ENCODE measurements at places on chromosomes 16 and 17. TPM values are rescaled to one million over a fixed set of nuclear protein-coding genes. Genes with fewer than 3 reads are reported as not detected.

GRCh38 chr17:372157-373152 is 19.8 kb upstream of the RPH3AL start:
- DNase-seq, result no peak

CD300LF gene
- 0.33 TPM for polyA plus RNA-seq

DNA sequence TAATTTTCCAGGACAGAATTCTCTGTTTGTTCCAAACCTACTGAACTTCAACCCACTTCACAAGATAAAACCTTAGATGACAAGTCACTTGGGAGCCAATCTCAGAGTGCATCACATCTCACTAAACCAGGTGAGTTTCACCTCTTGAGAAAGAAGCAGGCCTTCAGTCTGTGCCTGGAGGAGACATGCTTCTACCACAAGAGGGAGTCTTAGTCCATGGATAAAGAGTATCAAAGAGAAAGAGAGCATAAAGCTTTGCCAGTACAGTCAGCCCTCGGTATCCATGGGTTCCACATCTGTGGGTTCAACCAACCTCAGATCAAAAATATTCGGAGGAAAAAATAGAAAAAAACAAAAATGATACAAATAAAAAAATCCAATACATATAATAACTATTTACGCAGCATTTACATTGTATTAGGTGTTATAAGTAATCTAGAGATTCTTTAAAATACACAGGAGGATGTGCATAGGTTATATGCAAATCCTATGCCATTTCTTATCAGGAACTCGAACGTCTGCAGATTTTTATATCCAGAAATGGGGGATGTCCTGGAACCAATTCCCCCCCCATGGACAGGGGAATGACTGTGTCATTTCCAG is 37.7 kb downstream of the DUSP14 start:
- DNase-seq, result no peak

- no peak for DNase-seq
Measured at GRCh38 chr17:34182036-34182803, 72.9 kb upstream of the CCL2 start.

- DNase-seq, result no peak
Measured at GRCh38 chr17:40021451-40021971, 6.3 kb downstream of the CSF3 start.

DNA sequence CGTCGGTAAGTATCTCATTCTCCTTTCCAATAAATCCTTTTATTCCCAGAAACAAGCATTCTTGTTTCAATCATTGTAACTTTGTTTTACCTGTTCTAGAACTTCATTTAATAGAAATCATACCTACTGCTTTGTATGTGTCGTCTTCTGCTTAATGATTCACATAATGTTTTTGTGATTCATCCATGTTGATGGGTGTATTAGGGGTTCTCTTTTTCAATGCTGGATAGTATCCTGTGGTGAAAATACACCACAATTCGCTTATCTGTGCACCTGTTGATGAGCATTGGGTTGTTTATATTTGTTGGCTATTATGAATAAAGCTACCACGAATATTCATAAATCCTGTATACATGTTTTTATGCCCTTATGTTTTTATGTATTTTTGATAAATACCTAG is 703.2 kb downstream of the MAF start:
- DNase-seq, result no peak

DNA sequence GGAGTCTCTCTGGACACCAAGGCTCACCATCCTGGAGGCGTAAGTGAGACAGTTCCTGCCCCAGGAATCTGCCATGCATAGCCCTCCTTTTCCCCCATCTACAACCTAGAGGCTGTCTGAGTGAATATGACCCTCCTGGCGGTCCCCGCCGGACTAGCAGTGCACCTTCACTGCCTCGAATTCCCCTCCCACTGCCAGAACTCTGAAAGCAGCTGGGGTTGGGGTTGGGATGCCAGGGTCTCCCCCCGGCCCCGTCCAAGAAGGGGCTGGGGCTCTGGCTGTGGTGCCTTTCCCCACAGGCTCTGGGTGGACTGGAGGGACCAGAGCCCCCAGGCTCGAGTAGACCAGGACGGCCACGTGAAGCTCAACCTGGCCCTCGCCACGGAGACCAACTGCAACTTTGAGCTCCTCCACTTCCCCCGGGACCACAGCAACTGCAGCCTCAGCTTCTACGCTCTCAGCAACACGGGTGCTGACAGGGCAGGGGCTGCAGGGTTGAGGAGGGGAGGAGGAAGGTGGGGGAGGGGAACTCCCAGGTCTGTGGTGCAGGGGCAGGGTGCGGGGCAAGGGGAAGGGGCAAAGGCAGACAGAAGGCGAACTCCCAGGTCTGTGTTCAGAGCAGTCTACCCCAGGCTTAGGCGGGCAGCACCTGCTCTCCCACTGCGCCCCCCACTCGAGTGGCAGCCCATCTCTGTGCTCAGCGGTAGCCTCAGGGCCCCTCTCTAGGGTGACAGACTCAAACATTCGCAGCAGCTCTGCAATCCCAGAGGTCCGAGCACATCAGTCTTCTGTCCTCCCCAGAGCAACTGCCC is 1.2 kb downstream of the ZACN start:
- DNase-seq, result no peak

C17orf50 gene
- 0.20 TPM for polyA plus RNA-seq

- DNase-seq, result peak; percentile 55
Measured at GRCh38 chr17:14302091-14302430, 1.2 kb downstream of the HS3ST3B1 start.

- peak; percentile 29 for DNase-seq
Measured at GRCh38 chr16:81694494-81695280, 84.4 kb upstream of the PLCG2 start.

DNA sequence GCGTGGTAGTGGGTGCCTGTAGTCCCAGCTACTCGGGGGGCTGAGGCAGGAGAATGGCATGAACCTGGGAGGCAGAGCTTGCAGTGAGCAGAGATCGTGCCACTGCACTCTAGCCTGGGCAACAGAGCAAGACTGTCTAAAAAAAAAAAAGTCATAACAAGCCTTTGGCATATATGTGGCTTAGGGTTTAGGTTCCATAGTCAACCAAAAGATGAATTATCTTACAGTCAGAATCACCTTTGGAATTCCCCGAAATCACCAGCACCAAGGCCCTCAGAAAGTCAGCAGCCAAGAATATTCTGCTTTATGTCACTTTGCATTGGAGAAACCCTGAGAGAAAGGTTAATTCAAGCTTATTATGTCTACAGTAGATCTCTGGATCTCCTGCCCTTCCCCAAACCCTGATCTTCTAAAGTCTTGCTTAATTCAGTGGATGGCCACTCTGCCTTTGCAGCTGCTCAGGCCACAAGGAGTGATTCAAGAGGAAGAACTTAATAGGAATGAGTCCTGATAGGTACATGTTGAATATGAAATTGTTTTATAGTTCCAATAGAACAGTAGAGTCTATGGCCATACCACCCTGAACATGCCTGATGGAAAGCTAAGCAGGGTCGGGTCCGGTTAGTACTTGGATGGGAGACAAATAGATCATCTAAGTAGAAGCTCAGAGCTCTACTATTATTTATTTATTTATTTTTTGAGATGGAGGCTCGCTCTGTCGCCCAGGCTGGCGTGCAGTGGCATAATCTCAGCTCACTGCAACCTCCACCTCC is 196.0 kb upstream of the CACNG5 start:
- DNase-seq, result no peak

DNA sequence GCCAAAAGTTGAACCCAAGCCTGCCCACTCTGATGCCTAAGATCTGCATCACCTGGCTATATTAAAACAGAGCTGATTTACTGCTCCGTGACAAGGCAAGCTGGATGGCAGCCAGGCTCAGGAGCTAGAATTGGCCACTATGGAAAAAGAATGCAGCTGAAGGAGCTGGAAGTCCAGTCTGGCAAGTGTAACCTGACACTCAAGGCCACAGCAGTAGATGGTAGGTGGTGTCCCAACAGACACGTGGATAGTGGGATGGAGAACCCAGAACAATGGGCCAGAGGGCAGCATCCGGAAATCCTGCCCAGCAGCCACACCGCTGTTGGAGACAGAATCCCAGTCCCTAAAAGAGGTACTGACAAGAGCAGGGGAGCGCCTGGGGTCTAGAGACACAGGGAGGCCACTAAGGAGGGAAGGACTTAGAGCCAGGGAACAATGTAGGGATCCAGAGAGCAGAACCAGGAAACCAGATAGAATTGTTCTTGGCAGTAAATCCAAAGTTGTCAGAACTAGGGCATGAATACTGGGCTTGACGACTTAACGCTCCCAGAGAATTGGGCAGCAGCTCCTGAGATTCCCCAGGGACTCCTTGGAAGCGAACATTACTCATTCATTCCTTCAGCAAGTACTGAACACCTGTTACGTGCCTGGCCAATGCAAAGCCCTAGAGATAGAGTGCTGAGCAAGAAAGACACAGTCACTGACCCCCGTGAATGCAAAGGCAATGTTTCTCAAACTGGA is 85.7 kb downstream of the CDYL2 start:
- DNase-seq, result no peak

GRCh38 chr16:53556521-53556920 is 53.5 kb upstream of the AKTIP start:
- no peak for DNase-seq

DNA sequence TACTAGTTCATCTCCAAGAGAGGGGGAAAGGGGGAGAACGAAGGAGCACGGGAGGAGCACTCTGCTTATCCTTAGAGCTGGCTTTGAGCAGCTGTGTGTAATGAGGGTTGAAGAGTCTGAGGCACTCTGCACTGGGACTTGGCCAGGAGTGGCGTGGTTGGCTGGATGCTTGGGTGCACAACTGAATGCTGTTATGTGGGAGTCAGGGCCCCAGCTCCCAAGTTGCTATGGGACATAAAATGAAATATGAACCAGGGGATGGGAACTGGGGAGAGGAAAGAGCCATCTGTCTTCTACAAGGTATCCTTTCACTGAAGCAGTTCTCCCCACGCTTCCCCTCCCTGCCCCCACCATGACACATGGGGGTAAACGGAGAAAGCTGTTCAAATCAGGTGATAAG is 105.9 kb upstream of the ANKFN1 start:
- no peak for DNase-seq

GRCh38 chr17:19513897-19514488 is 19.7 kb upstream of the SLC47A1 start:
- no peak for DNase-seq

GRCh38 chr16:19718624-19718965 is 524 bp downstream of the IQCK start:
- DNase-seq, result no peak

- peak; percentile 94 for DNase-seq
Measured at GRCh38 chr16:578870-579405, 9.2 kb downstream of the PIGQ start.

DNA sequence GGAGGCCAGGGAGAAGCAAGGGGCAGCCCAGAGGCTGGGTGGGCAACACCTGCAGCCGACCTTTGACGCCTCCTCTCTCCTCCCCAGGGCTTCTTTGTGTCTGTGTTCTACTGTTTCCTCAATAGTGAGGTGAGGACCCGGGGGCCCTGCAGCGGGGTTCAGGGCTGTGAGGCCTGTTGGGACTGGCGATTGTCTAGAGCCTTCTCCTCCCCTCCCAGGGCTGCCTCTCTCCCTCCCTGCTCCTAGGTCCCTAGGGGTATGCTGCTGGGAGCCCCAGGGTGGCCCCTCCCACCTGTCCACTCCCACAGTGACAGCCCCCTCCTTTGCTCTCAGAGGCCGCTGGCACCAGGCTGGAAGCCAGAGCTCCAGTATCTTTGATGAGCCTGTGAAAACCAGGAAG is 10.8 kb upstream of the SPPL2C start:
- DNase-seq, result peak; percentile 45

- DNase-seq, result no peak
Measured at GRCh38 chr16:30934827-30935557, 11.6 kb downstream of the FBXL19 start.

DNA sequence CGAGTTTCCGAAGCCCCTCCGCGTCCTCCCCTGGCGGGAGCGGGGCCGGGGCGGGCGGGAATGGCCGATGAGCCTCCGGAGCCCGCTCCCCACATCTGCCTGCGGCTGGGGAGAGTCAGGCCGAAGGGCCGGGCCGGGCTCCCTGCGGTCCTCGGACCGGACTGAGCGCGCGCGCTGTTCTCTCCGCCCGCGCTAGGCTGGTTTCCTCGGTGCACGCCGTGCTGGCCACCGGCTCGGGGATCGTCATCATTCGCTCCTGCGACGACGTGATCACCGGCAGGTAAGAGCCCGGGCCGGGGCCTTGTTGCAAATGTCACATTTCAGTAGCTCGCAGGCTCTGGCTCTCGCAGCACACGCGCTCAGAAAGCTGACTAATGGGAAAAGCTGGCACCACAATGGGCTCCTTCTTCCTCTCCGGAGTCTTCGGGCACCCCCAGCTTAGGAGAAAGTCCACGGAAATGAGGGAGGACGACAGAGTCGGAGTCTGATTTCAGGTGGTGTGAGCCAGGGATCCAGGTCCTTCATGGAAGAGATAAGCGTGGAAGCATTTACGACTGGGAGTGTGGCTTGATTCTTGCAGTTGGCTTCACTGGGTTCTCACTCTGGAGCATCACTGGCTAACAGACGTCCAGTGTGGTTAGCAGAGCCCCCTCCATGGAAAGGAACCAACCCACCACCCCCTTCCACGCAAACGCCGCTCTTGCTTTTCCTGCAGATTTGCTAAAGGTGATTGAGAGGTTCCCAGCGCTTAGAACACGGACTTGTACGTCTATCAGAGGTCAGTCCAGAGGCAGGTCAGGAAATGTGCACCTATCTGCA is 715 bp downstream of the TLCD3A start:
- peak; percentile 34 for DNase-seq

- no peak for DNase-seq
Measured at GRCh38 chr17:1153795-1154546, 25.8 kb downstream of the ABR start.

DNA sequence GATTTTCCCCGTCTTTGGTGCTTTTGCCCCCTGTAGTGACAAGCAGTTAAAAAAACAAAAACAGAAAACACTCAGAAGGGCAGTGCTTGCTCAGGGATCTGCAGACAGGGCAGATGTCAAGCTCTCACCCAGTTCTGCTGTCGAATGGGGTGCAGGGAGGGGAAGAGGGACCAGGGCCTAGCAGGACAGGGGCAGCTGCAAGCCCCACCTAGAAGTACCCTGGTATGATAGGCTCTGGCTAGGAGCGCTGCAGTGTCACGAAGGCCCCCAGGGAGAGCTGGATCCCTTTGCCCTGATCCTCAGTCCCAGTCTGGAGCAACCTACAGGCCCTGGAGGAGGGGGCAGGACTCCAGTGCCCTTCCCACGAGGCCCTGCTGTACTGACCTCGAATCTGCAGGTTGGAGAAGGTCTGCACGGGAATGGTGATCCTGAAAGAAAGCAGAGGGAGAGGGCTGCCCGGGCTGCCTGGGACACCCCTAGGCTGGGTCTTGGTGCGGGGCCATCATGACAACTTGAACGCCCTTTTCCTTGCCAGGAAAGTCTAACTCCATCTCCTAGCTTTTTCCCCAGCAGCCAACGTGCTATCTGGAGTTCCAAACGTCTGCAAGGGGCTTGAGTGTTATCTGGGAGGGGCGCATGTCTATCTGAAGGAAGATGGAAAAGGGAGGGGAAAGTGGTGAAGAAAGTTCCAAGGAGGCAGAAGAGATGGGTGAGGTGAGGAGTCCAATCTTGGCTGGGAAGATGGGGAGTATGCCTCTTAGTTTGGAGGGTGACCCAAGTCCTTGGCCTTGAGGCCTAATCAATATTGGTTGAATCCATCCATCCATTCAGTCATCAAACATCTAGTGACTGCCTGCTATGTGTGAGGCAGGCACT is 4.8 kb downstream of the GFAP start:
- no peak for DNase-seq

All from left lung (tissue), 14 donors.